ENCODE measurements at places on chromosomes 3 and 15.
A peak's percentile ranks its signal among the peaks of the same experiment; 100 is the strongest.

DNA sequence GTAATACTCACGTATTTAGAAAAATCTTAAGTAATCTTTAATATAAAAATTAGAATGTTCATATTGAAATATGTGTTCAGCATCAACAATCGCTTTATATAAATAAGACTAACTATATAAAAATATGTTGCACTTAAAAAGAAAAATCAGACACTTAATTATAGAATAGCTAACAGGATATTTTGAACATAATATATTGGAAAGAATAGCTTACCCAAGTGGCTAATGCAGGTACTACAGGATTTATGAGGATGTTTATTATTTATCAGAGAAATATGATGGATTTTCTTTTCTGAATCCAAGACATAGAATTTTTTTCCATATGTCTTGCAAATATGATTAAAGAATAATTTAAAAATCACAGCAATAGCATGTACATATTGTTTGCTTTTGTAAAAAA, 567.9 kb upstream of the GBE1 start:
- no peak for DNase-seq

GRCh38 chr3:105629718-105630117, 239.1 kb downstream of the CBLB start:
- DNase-seq, result no peak

GRCh38 chr3:181713280-181713647, 1.5 kb downstream of the SOX2 start:
- no peak for DNase-seq

GRCh38 chr15:35979608-35980007, 433.6 kb upstream of the DPH6 start:
- no peak for DNase-seq

GRCh38 chr3:3015185-3016089, 94.7 kb downstream of the IL5RA start:
- peak; percentile 28 for DNase-seq
